ENCODE measurements at places on chromosomes 7 and 10.

DNA sequence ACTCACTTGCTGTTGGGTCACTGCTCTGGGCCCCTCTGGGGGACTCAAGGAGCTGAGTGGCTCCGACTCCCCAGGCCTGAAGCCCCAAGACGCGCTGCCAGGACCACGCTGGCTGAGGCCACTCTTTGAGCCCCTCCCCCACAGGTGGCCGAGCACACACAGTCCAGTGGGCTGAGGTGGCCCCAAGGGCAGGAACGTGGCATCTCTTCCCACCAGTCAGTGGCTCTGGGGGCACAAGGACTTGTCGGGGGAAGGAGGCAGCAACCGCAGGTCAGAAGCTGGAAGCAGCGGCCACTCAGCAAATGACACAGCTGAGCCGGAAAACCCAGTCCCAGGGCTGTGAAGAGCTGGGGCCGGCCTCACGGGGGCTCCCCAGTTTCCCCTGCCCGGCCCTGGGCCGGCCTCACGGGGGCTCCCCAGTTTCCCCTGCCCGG, 24.1 kb downstream of the GRIFIN start:
- DNase-seq: no peak

- no peak for DNase-seq
Observed at GRCh38 chr10:13239923-13240322, 5.7 kb upstream of the UCMA start.

DNA sequence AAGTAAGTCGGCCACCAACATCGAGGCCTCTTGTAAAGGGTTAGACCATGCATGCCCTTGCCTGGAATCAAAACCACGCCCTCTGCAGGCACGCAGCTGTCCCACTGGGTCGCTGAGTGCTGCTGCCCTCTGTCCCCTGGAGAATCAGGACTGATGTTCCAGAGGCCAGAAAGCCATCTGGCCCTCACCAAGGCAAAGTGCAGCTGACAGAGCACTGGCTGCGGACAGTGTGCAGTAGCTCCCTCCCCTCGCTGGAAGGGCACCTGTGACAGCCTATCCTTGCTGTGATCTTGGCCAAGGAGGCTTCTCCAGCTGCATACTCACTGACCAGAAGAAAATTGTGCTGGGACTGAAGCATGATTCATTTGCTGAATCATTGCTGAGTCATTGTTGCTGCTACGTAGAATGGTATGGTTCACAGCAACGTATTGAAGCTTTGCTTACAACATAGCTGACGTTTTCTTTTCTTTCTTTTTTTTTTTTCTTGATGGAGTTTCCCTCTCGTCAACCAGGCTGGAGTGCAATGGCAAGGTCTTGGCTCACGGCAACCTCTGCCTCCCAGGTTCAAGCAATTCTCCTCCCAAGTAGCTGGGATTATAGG, 30.4 kb downstream of the DDC start:
- no peak for DNase-seq

DNA sequence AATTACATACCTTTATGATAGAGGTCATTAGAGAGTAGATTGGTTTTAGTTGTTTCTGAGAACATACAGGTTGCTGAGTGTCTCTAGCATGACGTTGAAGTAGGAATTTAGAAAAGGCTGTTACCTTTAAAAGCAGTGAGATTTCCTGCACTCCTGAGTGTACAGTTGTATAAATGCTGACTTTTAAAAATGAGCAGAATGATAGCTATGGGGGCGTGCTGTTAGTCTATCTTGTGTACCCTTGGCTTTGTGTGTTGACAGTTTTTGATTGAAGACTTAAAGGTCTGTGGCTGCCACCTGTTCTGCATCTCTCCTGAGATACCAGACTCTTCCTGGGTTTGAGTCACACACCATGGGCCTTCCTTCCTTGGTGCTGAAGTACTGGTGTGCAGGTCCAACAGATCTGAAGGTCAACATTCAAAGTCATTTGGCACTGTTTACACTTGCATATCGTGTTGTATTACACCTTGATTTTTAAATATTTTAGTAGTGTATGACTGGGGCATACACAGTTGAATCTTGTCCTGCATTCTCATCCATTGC, 23.8 kb downstream of the DNAJB6 start:
- DNase-seq: no peak

DNA sequence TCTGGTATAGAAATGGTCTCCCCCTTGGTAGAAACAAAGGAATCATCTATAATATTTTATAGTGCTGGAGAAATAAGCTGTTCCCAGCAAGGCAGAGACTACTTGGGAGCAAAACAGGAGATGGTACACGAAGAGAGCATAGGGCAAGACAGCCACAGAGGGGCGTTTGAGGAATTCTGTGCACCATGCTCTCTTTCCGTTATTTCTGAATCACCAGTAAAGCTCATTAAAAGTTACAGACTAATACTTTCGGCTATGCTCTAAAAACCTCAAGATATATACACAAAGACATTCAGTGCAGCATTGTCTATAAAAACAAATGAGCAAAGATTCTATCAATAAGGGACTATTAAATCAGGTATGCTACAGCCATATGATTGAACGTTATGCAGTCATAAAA, 68.5 kb upstream of the FHIP2A start:
- no peak for DNase-seq

DNA sequence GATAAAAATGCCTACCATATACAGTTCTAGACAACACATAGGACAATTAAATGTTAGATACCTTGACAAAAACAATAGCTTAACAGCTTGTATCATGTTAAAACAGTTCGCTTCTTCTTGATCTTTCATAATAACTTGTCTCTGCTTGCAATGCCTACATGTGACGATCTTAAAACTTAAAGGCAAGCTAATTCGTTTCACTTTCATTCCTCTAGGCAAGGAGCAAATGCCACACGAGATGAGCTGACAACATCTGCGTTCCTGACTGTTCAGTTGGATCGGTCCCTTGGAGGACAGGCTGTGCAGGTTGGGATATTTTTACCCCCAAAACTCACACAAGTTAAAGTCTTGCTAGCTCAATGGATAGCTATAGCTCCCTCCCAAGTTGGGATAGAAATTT, 51.6 kb upstream of the ARL4A start:
- DNase-seq: no peak

DNA sequence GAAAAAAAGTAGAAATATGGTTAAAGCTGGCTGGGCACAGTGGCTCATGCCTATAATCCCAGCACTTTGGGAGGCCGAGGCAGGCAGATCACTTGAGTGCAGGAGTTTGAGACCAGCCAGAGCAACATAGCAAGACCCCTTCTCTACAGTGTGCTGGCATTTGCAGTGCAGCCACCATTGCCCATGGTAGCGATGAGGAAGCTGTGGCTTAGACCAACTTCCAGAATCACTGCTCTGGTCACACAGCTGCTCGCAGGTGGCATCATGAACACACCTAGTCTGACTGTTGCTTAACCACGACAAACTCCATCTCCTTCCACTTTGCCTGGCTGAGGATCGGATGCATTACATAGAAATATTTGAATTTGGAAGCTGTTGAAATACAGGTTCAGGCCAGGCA, 137.1 kb downstream of the CUX1 start:
- no peak for DNase-seq

- DNase-seq: no peak
Observed at GRCh38 chr10:63605197-63605967, 84.2 kb downstream of the REEP3 start.

- no peak for DNase-seq
Observed at GRCh38 chr10:113080925-113081229, 130.8 kb downstream of the TCF7L2 start.

- DNase-seq: no peak
Observed at GRCh38 chr10:54559498-54559897, 241.5 kb downstream of the PCDH15 start.

GRCh38 chr7:148770004-148770403, 71.3 kb downstream of the CUL1 start:
- DNase-seq: no peak

DNA sequence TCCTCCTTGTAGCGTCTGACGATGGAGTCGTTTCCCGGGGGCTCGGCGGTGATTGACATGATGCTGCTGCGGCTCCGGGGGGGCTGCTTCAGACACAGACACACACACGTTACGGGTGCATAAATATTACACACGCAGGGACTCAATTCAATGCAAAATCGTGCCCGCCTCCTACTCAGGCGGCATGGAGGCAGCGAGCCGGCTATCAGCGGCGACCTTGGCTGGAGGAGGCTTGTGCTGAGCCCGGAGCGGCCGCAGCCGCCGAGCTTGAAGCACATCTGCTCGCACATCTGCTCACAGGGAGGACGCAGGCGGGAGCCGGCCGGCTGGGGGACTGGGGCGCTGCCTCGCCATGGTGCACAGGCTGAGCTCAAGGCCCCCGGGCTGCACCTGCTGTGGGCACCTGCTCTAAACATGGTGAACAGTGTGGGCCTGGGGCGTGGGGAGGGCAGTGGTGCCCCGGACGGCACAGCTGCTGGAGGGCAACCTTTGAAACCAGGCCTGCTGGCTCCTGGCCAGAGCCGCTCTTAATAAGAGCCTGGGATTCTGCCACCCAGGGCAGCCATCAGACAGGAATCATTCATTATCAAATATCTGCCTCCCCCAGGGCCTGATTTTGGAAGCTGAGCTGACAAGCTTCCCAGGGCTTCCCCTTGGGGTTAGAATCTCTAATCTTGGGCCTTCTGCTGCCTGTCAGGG, 84.7 kb upstream of the GNA12 start:
- no peak for DNase-seq

- no peak for DNase-seq
Observed at GRCh38 chr10:48634198-48634983, 29.5 kb upstream of the ARHGAP22 start.

- DNase-seq: no peak
Observed at GRCh38 chr10:25839683-25840082, 94.3 kb upstream of the MYO3A start.

DNA sequence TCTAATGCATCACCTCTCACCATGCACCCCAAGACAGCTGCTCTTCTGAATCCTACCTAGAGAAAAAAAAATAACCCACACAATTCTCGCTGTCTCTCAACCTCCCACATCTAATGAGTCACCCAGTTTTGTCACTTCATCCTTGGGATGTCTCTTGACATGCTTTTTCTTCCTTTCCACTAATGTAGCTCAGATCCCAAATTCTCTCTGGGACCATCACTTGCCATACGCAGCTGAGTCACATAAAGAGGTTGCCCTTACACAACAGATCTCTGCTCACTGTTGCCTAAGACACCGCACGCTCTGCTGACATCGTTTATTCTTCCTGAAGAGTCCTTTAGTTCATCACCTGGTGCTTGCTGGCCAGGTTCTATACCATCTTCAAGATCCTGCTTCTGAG, 606.0 kb upstream of the GALNT17 start:
- no peak for DNase-seq

DNA sequence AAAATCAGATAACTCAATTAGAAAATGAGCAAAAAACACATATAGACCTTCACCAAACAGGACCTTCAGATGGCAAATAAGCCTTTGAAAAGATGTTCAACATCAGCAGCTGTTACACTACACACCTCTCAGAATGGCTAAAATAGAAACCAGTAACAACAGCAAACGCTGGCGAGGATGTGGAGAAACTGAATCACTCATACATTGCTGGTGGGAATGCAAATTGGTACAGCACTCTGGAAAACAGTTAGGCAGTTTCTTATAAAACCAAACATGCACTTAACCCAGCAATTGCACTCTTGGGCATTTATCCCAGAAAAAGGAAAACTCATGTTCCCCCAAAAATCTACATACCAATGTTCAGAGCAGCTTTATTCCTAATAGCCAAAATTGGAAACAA, 37.7 kb upstream of the SMARCD3 start:
- DNase-seq: no peak

- DNase-seq: no peak
Observed at GRCh38 chr10:132692311-132692710, 93.6 kb downstream of the NKX6-2 start.

GRCh38 chr10:50275650-50276235, 24.4 kb upstream of the ASAH2 start:
- DNase-seq: no peak

- DNase-seq: no peak
Observed at GRCh38 chr10:126110489-126111180, 214.3 kb downstream of the FANK1 start.

GRCh38 chr7:132785870-132786269, 209.6 kb upstream of the PLXNA4 start:
- no peak for DNase-seq

GRCh38 chr10:133231946-133232574, 2.0 kb downstream of the UTF1 start:
- no peak for DNase-seq

DNA sequence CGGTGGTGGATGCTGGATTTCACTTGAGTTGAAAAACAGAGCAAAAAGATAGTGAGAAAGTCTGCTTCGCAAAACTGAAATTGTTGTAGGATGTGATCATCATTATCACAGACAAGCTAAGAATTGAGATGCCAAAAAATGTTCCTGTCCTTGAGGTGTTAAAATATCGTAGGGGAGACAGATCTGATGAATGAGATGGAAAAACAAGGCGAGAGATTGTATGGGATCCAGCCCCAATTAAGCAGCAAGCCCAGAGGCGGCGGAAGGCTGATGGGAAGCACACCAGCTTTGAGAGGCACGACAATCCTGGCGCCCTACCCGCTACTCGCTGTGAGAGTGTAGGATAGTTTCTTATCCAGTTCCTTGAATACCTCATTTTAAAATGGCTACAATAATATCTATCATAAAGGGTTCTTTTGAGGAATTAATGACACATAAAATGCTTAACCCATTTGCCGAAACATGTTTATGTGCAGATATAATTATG, 131.1 kb upstream of the PTN start:
- DNase-seq: no peak

DNA sequence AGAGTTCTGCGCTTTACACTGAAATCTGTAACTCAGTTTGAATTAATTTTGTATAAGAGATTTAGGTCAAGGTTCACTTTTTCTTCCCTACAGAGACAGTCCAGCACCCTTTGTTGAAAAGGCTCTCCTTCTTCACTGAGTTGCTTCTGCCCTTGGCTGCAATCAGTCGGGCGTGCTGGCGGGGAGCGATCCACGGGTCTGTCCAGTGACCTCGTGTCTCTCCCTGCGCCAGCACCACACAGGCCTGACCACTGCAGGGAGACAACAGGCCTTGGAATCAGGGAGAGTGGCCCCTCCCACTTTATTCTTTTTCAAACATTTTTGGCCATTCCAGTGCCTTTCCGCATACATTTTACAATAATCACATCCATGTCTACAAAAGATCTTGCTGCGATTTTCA, 66.9 kb downstream of the AMZ1 start:
- no peak for DNase-seq

- no peak for DNase-seq
Observed at GRCh38 chr7:87151002-87151728, 1.1 kb upstream of the DMTF1 start.

DNA sequence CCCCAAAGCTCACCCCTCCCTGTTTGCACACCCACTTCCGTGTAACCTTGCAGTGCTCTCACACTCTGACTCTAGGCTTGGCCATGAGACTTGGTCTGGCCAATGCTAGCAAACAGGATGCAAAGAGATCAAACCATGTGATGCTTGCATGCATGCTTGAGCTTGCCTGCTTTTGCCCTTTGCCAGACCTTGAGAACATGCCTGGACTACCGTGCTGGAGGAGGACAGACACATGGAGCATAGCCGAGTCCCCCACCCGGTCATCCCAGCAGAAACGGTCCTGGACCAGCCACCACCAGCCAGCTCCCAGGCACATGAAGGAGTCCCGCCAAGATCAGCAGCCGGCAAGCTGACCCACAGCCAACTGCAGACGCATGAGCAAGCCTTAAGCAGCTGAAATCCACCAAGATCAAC, 23.4 kb downstream of the PYROXD2 start:
- DNase-seq: no peak

- no peak for DNase-seq
Observed at GRCh38 chr10:133554600-133554999, 10.8 kb downstream of the SYCE1 start.

- DNase-seq: no peak
Observed at GRCh38 chr10:116765648-116766081, 23.3 kb upstream of the HSPA12A start.
